ENCODE measurements at places on chromosomes 6 and 20. TPM values are rescaled to one million over a fixed set of nuclear protein-coding genes. Genes with fewer than 3 reads are reported as not detected.

DNA sequence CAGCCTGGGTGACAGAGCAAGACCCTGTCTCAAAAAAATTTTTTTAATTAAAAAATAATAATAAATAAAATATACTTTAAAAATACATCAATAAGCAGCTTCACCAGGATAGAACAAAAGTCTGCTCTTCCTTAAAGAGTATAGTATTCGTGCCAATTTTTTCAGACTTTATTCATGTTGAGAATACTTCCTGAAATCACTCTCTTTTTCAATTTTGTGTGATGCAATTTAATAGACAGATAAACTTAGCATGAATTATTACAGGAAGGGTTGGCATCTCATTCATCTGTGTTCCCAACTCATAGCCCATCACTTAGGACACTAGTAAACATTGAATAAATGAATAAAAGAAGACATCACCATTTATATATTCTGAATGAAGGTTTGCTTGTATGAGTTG lies 52.4 kb downstream of the IPCEF1 start:
- H3K4me1 ChIP-seq, result peaks cover 6% of the 10 kb centered on the region
- H3K4me3 ChIP-seq, result no peak overlapping the region
- no peak for DNase-seq
- H3K27me3 ChIP-seq, result no peaks in the 10 kb centered on the region

DNA sequence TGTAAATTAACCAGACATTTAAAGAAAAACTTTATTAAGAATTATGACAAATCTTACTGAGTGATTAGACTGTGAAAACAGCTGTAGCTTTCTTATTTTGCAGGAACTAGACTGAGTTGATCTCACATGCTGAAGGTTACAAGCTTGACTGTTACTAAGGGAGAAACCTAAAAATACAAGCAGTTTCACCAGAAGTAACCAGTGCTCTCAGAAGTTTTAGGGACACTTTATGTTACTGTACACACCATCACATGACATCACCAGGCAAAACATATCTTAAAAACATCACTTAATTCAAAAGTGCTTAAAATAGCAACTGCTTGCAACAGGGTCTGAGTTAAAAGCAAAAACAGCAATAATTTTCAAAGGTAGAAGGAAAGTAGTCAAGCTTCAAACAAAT lies 5.4 kb downstream of the FBXO30 start:
- no peaks in the 10 kb centered on the region for H3K27me3 ChIP-seq
- H3K4me1 ChIP-seq, result peaks cover 5% of the 10 kb centered on the region
- peaks cover 17% of the 10 kb centered on the region for H3K36me3 ChIP-seq

- H3K4me1 ChIP-seq, result peaks cover 24% of the 10 kb centered on the region
- peak overlapping the region; percentile 87 for H3K27ac ChIP-seq
- H3K36me3 ChIP-seq, result no peaks in the 10 kb centered on the region
- H3K27me3 ChIP-seq, result no peaks in the 10 kb centered on the region
- no peak for DNase-seq
These were observed 15.1 kb upstream of the HLA-A start for GRCh38 chr6:29927275-29927569.

GRCh38 chr6:155372256-155372655 lies 58.0 kb upstream of the TFB1M start:
- H3K4me1 ChIP-seq, result no peaks in the 10 kb centered on the region
- H3K36me3 ChIP-seq, result no peaks in the 10 kb centered on the region
- H3K27ac ChIP-seq, result no peak overlapping the region
- no peaks in the 10 kb centered on the region for H3K27me3 ChIP-seq
- H3K4me3 ChIP-seq, result no peak overlapping the region

DNA sequence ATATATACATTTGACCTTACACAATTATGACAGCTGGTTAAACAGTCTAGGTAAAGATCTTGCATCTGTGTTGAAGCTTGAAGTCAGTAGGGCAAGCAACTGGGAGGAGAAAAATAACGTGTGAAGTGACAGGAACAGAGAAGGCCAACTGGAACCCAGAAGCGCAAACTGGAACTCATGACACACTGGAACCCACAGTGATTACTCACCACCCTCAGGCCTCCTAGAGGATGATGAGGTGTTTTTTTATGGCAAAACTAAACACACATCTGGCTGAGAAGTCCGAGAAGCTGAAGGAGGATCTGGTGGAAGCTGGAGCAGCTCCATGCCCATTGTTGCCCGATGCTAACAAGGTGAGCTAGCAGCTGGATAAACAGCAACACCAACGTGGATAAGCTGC lies 108.1 kb downstream of the TMEM200A start:
- H3K4me1 ChIP-seq, result no peaks in the 10 kb centered on the region
- no peaks in the 10 kb centered on the region for H3K36me3 ChIP-seq
- no peak overlapping the region for H3K4me3 ChIP-seq
- no peak overlapping the region for H3K27ac ChIP-seq
- H3K27me3 ChIP-seq, result no peaks in the 10 kb centered on the region

- DNase-seq, result no peak
- H3K36me3 ChIP-seq, result no peaks in the 10 kb centered on the region
- H3K4me3 ChIP-seq, result no peak overlapping the region
- H3K4me1 ChIP-seq, result no peaks in the 10 kb centered on the region
- H3K27me3 ChIP-seq, result no peaks in the 10 kb centered on the region
These were observed 202.6 kb upstream of the HEY2 start for GRCh38 chr6:125546841-125547251.

DNA sequence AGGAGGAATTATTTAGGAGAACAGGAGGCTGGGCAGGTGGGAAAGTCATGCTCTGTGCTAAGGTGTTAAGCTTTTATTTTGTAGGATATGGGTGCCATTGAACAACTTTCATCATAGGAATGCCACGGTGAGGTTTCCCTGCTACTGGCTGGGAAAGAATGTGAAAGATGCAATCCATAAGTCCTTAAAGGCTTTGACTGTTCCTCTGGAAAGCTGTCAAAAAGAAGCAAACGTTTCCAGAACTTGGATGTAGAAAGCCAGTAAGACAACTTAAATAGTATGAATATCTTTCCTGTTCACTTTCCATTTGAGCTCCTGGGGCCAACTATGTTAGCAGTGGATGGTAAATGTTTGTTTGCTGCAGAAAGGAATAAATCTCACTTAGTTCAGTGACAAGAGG lies 574.4 kb downstream of the RNF144B start:
- H3K27me3 ChIP-seq, result no peaks in the 10 kb centered on the region
- H3K36me3 ChIP-seq, result no peaks in the 10 kb centered on the region
- DNase-seq, result no peak
- H3K4me1 ChIP-seq, result no peaks in the 10 kb centered on the region
- H3K4me3 ChIP-seq, result no peak overlapping the region
- H3K27ac ChIP-seq, result no peak overlapping the region

DNA sequence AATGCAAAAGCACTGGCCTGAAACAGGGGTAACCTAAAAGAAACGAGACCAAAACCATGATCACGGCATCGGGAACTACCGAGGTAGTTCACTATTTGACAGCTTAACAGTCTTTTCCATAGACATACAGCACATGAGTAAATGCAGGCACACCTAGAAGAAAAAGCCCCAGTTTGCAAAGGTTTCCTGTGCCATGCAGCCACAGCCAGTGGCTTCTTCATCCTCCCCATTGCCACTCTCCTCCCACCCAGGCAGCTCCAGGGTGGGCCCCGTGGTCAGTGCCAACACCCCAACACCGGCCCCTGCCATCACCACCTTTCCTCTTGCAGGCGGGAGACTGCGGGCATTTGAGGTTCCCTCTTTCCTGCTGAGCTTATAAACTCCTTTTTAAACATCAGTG lies 115.4 kb downstream of the SLC23A2 start:
- no peak overlapping the region for H3K27ac ChIP-seq
- H3K36me3 ChIP-seq, result peaks cover 50% of the 10 kb centered on the region
- no peak overlapping the region for H3K4me3 ChIP-seq
- no peaks in the 10 kb centered on the region for H3K27me3 ChIP-seq
- H3K4me1 ChIP-seq, result no peaks in the 10 kb centered on the region
- no peak for DNase-seq

GRCh38 chr6:142984386-142984785 lies 39.4 kb upstream of the HIVEP2 start:
- no peak for DNase-seq
- no peak overlapping the region for H3K27ac ChIP-seq
- no peak overlapping the region for H3K4me3 ChIP-seq
- H3K27me3 ChIP-seq, result no peaks in the 10 kb centered on the region
- no peaks in the 10 kb centered on the region for H3K36me3 ChIP-seq

SIRPD gene
- total RNA-seq, result 0.55 TPM

BMP7 gene
- total RNA-seq, result not detected

KIAA1755 gene
- not detected for total RNA-seq

EDN3 gene
- total RNA-seq, result 1.4 TPM
